Putamen (tissue), 1 donor: ENCODE measurements at places on chromosomes 1 and 21.

GRCh38 chr1:183048087-183049085 lies 25.2 kb downstream of the LAMC1 start:
- DNase-seq: no peak

DNA sequence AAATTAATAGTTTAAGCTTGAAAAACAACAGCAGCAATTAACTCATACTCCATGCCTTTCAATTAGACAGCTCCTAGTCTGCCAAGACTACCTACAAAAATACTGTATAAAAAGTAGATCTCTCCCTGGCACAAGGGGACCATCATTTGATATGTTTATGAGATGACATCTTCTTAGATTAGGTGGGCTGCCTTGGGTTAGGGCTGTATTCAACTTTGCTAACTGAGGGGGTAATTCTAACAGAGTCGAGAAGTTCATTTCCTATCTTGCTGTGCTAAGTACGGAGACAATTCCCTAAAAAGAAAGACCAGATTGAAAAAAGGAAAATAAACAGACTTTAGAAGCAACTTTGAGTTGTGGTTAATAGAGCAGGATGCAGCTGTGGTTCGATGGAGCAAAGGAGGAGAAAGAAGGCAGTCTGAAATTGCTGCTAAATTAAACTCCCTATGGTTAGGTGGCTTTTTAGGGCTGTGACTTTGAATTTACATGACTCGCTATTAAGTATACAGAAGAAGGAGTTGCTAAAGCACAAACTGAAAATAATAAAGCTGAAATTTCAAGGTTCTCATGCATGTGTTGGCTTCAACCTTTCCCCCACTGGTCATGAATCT lies 75.4 kb downstream of the CDC7 start:
- no peak for DNase-seq

DNA sequence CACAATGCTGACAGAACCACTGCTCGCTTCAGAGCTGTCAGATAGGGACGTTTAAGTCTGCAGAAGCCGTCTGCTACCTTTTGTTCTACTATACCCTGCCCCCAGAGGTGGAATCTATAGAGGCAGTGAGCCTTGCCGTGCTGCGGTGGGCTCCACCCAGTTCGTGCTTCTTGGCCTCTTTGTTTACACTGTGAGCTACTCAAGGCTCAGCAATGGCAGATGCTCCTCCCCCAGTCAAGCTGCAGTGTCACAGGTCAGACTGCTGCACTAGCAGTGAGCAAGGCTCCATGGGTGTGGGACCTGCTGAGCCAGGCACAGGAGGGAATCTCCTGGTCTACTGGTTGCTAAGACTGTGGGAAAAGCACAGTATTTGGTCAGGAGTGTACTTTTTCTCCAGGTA lies 47.1 kb downstream of the LEPR start:
- no peak for DNase-seq

DNA sequence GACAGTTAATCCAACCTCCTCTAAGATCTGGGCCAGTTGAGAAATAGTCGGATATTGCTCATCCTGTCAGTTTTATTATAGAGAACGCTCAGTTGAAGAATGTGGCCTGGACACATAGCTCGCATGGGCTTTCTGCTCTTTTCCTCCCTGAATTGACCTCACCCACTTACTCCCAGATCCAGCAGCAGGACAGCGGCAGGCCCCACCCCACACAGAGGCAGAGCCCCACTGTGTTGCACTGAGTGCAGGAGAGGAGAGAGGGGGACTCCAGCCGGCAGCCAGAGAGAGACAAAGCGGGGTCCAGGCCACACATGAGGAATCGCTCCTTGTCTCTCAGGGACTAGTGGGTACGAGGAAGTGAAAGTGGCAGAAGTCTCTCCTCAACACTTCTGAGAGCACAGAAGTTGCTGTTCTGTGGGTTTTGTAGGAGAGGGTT lies 78.6 kb downstream of the LAMC1 start:
- no peak for DNase-seq

- no peak for DNase-seq
Observed at GRCh38 chr1:22222723-22223122, 79.8 kb upstream of the WNT4 start.

DNA sequence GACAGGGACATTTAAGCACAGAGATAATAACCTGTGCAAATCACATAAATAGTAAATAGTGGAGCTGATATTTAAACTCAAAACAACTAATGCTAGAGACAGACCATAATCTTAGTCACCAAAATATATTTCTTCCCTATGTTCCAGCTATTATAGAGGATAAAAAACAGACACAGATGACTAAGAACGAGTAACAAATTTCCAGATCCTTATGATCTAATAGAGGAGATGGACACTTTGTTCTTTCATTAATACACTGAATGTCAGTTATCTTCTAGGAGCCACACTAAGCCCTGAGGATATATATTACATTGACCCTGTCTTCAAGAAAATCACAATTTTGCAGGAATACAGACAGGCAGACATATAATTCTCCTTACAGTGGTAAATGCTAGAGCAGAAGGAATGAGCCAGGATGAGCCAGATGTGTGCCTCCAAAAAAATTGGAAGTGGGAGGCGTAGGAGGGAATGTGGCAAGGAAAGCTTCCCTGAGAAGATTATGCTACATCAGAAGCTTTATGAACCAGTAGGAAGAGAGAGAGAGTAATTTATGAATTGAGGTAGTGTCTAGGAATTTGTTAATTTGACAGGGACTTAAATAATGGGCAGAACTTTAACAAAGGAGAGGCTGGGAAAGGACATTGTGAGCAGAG lies 395.4 kb upstream of the BEND5 start:
- no peak for DNase-seq

DNA sequence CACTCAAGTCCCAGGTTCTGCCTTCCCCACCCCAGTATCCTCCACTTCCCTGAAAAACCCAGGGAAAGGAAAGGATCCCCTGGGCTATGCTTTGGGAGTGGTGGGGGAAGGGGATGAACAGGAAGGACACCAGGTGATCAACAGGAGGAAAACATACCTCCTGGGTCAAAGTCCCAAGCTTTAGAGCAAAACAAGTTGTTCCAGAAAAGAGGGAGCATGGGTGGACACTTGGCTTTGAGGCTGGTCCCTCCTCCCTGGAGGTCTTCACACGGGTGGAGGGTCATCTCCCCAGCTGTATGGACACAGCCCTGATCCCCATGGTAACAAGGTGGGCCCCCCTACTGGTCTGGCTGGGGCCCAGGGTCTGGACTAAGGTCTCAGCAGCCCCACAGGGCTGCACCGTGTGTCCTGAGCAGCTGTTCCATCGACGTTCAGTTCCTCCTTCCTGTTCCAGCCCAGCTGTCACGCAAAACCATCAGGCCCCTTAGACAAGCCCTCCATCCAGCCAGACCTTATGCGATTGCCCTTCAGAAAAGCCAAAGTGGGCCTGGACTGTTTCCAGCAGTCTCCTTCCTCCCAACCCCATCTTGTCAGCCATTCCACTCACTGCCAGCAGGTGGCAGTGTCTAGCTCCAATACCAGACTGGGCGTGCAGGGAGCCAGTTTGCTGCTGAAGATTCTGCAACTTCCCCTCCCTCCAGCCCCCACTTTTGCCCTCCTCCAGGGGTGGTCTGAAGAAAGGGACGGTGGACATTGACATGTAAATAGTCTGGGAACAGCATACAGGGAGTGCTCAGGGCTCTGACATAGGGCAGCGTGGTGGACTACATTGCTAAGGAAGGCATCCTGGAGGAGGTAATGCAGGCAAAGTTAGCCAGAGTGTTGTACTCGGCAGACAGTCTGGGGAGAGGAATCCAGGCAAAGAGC lies 2.9 kb upstream of the PDZK1IP1 start:
- peak; percentile 34 for DNase-seq

- no peak for DNase-seq
Observed at GRCh38 chr1:32695098-32695904, 7.3 kb downstream of the SYNC start.

DNA sequence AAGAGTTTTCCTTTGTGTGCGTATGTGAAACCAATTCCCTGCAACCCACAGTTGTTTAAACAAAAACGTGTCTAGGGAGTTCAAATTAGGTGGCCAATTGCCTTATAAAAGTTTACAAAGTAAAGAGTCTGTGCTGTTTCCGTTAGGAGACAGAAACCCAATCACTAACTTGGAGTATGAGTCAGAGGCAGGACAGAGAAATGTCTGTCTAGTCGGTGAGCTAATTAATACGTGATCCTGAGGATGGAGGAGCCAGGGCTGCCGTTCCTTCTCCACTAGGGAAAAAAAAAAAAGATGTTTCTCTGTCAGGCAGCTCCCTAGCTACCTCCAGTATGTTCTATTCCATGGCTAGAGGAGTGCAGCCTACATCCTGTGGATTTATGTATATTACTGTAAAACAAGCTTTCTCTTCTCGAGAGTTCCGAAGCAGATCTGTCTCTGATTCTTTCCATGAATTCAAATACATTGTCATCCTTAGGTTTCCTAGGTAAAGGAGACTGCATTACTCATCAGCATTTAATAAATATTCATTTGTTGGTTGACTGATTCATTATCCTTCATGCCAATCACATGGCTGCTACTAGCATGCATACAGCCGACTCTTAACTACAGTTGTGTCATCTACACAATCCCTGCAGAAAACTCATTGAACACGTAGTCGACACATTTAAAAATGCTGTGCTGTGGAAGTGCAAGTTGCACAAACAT lies 430.6 kb downstream of the KIF26B start:
- DNase-seq: no peak
